ENCODE measurements at places on chromosomes 3 and 15.
A peak's percentile ranks its signal among the peaks of the same experiment; 100 is the strongest.

GRCh38 chr3:133880287-133880686, 15.4 kb downstream of the RAB6B start:
- DNase-seq, result peak; percentile 9

DNA sequence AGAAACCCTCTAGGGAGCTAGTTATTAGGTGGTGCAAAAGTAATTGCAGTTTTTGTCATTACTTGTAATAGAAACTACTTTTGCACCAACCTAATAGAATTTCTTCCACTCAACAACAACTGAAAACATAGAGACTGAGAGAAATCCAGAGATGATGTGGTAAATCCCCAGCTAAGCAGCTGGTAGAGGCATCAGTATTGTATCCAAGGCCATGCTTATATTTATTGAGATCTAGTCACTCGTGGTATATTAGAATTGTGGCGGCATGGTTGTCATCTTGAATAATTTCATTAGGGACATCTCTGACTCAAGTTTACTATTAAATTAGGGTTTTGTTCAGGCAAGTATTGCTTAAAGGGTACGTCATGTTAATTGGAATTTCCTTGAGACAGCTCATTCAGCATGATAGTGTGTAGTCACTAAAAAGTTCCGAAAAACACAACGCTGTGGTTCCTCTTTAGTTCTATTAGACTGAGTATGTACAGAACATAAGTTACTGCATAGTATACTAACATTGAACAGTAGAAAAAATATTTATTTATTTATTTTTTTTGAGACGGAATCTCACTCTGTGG, 35.3 kb downstream of the PAK2 start:
- no peak for DNase-seq

DNA sequence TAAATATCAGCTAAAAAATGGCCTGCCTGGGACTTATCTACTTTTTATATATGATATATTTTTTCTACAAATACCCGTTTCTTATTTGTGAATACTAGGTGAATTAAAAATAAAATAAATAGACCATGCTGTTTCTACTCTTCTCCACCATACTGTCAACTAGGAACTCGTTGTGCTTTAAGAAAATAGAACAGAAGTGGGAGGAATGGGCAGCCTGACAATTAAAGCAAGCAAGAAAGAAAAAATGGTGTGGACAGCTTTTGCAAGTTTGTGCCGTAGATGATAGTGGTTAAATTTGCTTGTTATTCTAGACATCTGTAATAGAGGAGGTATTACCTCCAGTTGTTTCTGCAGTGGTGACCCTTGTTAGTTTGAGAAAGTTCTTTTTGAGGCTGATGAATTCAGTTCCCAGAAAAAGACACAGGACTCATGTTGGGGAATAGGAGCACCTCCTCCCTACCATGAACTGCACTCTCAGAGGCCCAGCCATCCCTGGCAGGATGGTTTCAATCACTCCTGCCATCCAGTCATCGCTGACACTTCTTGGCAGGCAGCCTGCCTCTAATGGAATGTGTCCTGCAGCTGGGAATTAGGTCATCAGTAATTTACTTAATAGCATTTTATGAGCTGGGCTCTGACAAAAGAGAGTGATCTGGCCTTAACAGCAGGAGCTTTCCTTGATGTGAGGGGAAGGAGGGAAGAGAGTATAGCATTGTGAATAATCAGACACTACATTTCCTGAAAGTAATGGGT, 105.0 kb upstream of the GAP43 start:
- DNase-seq, result no peak

- no peak for DNase-seq
Measured at GRCh38 chr15:69987492-69988489, 109.9 kb downstream of the TLE3 start.

DNA sequence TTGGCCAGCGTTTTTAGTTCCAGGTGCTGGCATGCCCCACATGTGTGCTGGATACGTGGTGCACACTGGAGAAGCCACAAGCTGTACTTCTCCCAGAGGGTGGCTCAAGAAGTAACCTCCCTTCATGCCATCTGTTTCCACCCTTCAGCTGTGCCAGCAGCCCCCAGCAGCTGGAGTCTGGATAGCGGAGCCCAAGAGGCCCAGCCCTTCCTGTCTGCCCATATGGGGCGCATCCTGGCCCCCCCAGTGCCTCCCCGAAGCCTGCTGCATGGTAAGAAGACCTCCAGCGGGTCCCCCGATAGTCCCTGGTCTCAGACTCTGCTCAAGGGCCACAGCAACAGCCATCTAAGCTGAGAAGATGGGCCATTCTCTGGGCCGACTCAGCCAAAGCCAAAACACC, 5.8 kb upstream of the MANF start:
- no peak for DNase-seq

DNA sequence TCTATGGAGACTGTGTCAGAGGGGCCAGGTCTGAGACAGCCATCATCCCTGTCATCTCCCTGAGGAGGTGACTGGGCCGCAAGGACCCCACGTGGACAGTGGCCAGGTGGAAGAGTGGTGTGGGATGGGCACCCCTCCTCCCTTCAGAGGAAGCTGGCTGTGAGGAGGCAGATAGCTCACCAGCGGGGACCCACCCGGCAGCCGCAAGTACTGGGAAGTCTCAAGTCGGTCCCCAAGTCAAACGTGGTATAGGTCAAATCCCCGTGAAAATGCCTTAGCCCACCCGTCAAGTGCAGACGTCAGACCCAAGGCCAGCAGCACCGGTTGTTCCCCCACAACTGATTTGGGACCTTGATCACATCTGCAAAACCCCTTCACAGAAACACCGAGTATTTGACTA, 12.3 kb upstream of the KLF13 start:
- DNase-seq, result no peak

DNA sequence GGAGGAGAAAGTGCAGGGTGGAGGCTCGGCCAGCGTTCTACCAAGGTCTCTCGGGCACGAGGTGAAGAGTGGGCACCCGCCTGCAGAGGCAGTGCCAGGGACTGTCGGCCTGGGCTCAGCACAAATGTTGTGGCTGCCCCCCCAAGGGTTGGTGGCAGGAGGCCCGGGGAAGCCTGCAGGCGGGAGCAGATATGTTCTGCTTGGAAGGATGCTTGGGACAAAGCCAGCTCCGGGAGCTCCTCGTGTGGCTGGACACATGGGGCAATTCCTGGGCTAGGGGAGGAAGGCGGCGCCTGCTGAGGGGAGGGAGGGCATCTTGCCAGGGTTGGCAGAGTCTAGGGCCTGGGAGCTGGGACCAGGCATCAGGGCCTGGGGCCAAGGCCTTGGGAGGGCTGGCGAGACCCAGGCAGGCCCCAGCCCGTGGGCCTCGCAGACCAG, 30.4 kb upstream of the FBLN2 start:
- DNase-seq, result no peak

DNA sequence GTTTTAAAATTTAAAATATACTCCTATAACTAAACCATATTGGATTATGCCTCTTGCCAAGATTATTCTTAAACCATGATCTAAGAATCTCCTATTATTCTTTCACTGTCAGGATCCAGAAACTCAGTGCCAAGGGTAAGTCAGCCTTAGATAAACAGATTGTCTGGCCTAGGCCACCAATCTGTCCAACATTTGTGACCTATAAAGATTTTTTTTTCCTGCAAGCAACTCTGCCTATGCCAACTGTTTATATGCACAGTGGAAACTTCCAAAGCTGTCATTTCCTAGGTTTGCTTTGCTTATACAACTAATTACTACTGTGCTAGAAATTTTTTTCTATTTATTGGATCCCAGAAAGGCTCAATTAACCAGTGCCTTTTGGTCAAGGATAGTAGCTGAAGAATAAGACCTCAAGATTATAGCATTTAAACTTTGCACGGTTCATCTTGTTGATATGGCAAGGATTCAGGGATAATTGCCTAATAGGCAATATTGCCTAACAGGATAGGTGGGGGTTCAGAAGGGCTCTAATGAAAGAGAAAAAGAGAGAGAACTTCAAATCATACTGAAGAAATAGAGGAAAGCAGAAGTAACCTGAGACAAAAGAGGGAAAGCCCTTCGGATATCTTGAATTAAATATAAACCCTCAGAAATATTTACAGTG, 22.8 kb downstream of the GAP43 start:
- DNase-seq, result no peak

GRCh38 chr15:85394554-85395333, 14.3 kb downstream of the AKAP13 start:
- no peak for DNase-seq

Data from activated naive CD4-positive, alpha-beta T cell treated with Interleukin-2 at 50 U/mL for 16 hours (primary cell).